GM12878 (cell line): ENCODE measurements at places on chromosomes 11 and 22. TPM values are rescaled to one million over a fixed set of nuclear protein-coding genes. Genes with fewer than 3 reads are reported as not detected.

DNA sequence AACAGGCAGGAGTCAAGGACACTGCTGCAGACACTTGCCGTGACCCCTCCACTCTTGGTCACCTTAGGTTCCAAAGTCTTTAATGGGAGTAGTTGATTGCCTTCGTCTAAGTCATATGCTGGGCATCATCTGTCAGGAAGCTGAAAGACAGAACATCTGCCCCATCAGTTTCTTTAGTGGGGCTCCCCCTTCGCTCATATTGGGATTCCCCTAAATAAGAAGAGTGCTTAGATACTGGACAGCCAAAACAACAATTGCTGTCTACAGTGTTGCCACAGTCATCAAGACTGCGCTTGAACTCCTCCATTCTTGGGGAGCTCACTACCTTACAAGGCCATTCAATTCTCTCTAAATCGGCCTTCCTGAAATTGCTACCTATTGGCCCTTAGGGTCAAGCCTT is 58.5 kb downstream of the UBASH3B start:
- no peak overlapping the region for H3K27ac ChIP-seq
- no peaks in the 10 kb centered on the region for H3K36me3 ChIP-seq
- no peak for DNase-seq
- peaks cover 26% of the 10 kb centered on the region for H3K4me1 ChIP-seq

Gene GAL3ST1
- polyA plus RNA-seq: not detected in 2 replicates

DNA sequence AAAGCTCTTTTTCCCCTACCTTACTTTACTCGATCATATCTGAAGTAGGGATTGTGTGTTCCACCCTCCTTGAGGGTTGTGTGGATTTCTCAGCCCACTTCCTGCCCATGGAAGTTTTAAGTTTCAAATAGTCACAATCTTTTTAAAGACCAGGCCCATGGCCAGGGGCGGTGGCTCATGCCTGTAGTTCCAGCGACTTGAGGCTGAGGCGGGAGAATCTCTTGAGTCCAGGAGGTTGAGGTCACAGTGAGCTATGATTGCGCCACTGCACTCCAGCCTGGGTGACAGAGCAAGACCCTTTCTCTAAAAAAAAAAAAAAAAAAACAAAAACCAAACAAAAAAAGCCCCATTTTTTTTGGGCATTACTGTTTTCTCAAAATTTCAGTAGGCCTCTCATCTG is 36.3 kb upstream of the LRRC10B start:
- H3K27me3 ChIP-seq: no peaks in the 10 kb centered on the region
- no peak overlapping the region for H3K27ac ChIP-seq
- DNase-seq: no peak
- no peaks in the 10 kb centered on the region; the same call in 1 of the 2 replicates for H3K36me3 ChIP-seq

Gene SYTL2
- polyA plus RNA-seq: 0.28 TPM in 1 of 2 replicates, not detected in the other

DNA sequence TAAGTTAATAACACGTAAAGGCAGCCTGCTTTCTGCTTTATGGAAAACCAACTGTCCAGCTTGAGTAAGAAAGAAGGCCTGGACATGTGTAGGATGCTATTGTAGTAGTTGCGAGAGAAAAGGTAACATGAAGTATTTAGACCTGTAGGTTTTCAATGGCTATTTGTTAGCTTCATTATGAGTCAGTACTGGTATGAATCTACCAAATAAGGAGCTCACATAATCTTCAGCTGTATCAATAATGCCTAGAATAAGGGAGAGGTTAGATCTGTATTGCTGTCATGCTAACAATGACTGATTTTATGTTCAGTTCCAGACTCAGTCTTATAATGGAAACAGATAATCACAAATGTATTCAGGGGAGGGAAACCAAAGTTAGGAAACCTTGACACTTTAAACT is 550.3 kb downstream of the CNTN5 start:
- no peaks in the 10 kb centered on the region for H3K27me3 ChIP-seq
- H3K27ac ChIP-seq: no peak overlapping the region
- no peaks in the 10 kb centered on the region for H3K36me3 ChIP-seq
- no peak overlapping the region for H3K4me3 ChIP-seq

DNA sequence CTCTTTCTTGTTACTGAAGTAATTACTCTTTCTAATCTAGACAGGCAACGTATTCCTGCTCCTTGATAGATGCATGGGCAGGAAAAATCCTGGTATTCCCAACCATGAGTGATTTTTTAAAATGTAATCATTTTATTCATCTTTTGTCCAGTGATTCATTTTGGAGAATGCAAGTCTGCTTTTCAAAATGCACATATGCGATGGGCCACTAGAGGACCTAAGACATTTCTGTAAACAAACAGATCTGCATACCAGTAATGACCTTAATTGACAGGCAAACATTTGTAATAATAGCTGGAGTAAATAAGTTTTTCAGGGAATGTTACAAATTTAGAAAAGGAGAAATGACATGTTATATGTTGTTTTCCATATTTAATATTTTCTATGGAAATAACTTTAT is 1167.6 kb downstream of the JRKL start:
- no peak overlapping the region for H3K4me3 ChIP-seq
- H3K27me3 ChIP-seq: no peaks in the 10 kb centered on the region
- H3K4me1 ChIP-seq: no peaks in the 10 kb centered on the region
- no peak for DNase-seq
- no peaks in the 10 kb centered on the region for H3K36me3 ChIP-seq

Gene ZBTB16
- not detected in 2 replicates for polyA plus RNA-seq

DNA sequence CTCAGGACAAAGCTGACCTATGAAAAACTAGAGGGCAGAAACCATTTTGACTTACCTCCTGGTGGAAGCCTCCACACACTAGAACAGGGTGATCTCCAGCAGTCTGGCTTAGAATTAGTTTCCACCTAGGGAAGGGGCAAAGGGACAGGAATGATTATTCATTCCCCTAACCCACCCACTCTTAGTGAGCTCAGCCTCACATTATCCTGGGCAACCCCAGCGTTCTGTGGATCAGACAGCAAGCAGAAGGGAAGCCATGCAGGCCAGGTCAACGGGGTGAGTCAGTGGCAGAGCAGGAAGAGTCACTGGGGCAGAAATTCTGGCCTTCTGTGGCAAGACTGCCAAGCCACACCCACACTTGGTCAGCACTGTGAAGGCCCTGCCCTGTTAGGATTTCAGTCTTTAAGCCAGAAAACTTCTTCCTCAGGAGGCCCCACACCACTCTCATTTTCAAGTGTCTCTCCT is 10.5 kb downstream of the NUMA1 start:
- DNase-seq: no peak
- H3K4me1 ChIP-seq: peaks cover 27% of the 10 kb centered on the region
- H3K27ac ChIP-seq: peak overlapping the region; percentile 63
- no peaks in the 10 kb centered on the region; the same call in 1 of the 2 replicates for H3K36me3 ChIP-seq
- no peaks in the 10 kb centered on the region for H3K27me3 ChIP-seq

DNA sequence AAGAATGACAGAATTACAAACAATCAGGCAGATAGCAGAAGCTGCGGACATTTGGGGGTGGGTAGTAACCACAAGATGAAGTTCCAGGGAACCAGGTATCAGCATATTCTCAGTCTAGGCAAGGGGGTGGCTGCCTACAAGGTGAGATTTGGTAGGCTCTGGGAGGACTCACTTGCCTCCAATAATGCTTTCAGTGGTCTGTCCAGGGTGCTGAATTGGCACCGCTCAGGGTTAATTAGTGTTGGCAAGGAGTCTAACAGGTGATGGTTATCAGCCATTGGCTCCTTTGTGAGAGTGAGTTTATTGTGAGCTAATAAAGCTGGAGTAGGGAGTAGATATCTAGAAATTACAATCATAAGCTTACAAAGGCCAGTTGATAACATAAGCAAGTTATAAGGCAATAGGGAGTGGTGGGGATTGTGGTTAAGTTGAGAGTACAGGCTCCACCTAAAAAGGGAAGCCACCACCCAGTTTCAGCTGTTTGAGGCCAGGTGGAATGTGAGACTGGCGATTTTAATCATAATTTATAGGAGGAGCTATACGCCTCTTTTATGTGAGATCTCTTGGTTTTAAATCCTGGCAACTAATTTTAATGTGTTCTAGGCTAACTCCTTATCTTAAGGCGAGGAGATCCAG is 320.5 kb downstream of the MIAT start:
- no peaks in the 10 kb centered on the region for H3K36me3 ChIP-seq
- no peaks in the 10 kb centered on the region for H3K27me3 ChIP-seq
- no peaks in the 10 kb centered on the region for H3K4me1 ChIP-seq
- H3K4me3 ChIP-seq: no peak overlapping the region
- H3K27ac ChIP-seq: no peak overlapping the region

GRCh38 chr22:49768077-49768910 is 59.4 kb downstream of the BRD1 start:
- H3K27ac ChIP-seq: no peak overlapping the region
- DNase-seq: no peak
- H3K4me1 ChIP-seq: no peaks in the 10 kb centered on the region

GRCh38 chr11:122100037-122100755 is 15.8 kb downstream of the BLID start:
- DNase-seq: no peak
- H3K4me3 ChIP-seq: no peak overlapping the region
- H3K36me3 ChIP-seq: no peaks in the 10 kb centered on the region

Gene LRRC56
- polyA plus RNA-seq: 0.38 and 1.0 TPM in 2 replicates

DNA sequence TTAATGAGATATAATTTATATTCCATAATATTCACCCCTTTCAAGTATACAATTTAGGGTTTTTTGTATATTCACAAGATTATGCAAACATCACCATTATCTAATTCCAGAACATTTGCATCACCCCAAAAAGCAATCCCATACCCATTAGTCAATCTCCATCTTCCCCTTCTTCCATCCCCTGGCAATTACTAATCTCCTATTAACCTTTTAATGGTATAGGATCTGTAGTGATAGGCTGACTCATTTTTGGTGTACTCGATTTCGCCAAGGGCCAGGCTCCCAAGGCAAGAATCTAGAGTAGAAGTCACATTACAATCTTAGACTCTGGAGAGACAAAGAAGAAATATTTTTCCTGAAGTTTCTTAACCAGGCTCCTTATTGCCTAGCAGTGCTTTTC is 113.4 kb downstream of the GAB2 start:
- H3K27ac ChIP-seq: no peak overlapping the region
- peaks cover 5% of the 10 kb centered on the region; the same call in 1 of the 2 replicates for H3K4me1 ChIP-seq
